CD4-positive, alpha-beta T cell treated with Interleukin-6 at 100 ng/mL for 8 hours (primary cell): ENCODE measurements at places on chromosomes 7 and 10.

DNA sequence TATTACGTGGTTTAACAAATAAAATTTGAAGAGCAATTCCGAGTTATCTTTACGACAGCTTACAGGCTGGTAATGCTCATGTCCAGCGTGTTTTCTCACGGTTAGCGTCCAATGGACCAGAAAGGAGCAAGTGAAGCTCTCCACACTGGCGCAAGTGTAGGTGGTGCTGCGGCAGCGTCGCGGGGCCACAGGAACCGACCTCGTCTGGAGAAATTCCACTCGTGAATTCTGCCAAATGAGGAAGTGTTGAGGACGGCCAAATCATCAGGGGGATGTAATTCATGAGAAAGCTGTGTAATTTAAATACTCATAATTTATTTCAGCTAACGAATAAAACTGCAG lies 350 bp upstream of the ZNF37A start:
- no peak for DNase-seq

DNA sequence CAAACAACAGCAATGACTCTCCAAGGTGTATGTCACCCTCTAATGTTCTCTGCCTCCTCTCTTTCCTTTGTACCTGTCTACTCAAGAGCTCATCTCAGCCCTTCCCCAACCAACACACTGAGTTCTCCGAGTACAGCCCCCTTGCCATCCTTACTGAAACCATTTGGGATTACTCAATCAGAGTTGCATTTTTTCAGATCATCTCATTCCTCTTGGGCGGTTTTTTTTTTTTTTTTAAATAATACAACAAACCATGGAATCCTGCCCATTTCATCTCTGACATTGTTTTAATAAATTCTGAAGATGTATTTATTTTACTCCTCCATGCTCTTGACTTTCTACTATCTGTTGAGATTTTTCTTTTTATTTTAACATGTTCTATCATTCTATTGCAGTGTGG lies 4.2 kb upstream of the CREB3L2 start:
- no peak for DNase-seq

DNA sequence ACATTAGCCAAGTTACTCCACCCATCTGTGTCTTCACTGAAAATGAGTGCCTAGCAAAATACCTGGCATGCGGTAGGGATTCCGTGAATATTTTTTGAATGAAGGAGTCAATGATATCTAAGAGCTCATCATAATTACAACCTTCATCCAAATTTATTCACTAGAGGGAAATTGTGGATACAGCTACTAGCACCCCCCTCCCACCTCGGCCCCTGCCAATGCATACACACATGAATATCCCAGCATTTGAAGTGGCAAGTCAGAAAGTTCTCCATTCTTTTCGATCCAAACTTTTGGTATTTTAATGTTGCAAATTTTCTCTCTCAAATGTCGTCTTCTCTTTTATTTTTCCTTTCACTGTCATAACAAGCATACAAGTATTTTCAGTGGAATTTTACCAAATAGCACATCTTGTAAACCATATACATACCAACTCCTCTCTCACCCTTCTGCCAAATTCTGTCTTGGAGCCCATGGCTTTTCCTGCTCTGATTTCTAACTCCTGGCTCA lies 164.3 kb downstream of the GRID1 start:
- DNase-seq, result no peak

GRCh38 chr7:158228986-158229385 lies 358.6 kb downstream of the PTPRN2 start:
- DNase-seq, result no peak

- no peak for DNase-seq
Measured at GRCh38 chr7:84633-85020, 107.7 kb upstream of the FAM20C start.

DNA sequence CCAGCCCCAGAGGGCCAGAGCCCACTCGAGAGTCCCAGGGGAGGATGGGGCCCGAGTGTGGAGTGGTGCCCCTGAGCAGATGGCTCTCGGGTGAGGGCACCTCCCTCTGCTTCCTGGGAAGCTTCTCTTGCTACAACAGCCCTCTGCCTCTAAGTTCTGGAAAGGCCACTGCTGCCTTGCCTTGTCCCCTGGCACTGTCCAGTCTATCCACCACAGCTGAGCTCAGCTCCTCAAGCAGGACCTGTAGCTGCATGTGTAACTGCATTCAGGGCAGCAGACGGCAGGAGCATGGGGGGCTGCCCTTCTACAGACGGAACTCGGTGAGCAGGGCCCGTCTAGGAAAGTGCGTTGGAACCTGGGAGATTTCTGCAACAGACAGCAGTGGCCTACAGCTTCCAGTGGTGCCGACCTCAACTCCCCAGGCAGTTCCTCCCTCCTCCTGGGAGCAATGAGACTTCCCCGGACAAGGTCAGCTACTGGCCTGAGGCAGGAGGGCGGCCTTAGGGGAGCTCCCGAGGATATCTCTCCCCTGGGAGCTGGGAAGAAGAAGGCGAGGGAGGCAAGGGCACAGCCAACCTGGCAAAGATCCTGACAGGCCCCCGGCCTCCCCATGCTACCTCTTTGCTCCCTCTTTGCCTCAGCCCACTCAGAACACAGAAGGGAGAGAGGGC lies 88.5 kb downstream of the DLG5 start:
- no peak for DNase-seq

- DNase-seq, result no peak
Measured at GRCh38 chr10:115918812-115919211, 354.2 kb downstream of the GFRA1 start.

GRCh38 chr10:121601458-121601857 lies 3.2 kb upstream of the FGFR2 start:
- no peak for DNase-seq

DNA sequence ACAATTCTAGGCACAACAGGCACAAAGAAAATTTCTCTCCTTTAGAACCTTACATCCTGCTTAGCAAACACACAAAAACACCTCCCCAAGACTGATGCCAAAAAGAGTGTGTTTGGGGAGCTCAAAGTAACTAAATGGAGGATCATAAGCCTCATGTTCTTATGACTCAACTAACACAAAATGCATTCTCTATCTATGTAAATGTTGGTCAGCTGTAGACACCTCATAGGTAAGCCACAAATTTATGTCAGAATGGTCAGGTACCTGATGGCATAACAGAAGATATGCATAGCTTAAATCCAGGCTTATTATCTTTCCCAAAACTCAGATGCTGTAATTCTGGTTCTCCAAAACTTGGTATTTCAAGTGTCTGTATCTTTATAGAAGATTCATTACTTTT lies 315.1 kb downstream of the C7orf25 start:
- DNase-seq, result no peak

DNA sequence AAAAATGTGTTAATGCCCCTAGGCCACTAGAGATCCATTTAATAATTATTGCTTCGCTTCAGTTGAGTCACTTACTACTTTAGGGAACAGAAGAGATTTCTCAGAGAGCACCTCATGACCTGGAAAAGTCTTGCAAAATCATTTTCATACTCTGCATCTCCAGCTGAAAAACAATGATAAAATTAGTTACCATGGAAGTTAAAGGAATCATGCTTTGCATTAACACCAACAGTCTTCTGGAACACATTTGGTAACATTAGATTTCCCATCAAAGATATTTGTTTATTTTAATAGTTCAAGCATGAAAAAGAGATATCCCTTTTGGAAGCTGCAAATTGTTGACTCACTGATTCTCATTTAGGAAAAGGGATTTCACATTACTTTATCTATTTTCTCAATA lies 1.8 kb upstream of the STEAP2 start:
- no peak for DNase-seq

DNA sequence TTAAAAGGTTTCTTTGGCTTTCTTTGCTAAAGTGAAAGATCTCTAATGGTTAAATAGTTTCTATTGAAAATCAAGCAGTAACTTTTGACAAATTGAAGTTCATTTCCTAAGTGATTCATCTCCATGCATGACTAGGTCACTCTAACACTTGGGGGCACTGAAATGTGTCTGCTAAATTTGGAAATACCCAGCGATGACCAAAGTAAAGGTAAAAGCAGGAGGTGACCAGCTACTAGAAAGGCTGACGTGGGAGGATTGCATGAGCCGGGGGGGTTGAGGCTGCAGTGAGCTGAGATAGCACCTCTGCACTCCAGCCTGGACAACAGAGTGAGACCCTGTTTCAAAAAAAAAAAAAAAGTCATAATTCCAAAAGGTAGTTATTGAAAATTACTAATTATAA lies 111.8 kb upstream of the GPR141 start:
- DNase-seq, result no peak

DNA sequence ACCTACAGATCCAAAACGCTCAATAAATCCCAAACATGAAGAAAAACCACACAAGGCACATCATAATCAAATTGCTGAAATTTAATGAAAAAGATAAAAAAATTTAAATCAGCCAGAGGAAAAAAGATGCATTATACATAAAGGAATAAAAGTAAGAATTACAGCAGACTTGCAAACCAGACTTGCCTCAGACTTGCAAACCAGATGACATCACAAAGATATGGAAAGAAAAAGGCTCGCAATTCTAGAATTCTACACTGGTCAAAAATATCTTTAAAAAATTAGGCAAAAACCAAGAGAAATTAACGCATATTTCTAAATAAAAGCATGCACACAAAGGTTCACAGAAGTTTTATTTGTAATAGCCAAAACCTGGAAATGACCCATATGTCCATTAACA lies 188.0 kb upstream of the NAMPT start:
- DNase-seq, result no peak

DNA sequence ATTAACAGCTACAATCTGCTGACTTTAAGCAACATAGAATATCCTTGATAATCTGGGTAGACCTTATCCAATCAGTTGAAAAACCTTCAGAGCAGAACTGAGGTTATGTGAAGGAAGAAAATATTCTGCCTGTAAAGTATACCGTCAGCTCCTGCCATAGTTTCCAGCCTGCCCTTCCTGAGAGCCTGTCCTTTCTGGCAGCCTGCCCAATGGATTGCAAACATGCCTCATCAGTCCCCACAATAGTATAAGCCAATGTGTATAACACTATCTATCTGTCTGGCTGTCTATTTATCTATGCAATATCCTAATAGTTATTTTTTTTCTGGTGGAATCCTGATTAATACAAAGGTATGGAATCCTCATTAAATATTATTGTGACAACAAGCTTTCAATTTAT lies 489.2 kb upstream of the KCND2 start:
- no peak for DNase-seq

- no peak for DNase-seq
Measured at GRCh38 chr7:123580406-123581161, 21.0 kb upstream of the ASB15 start.

- DNase-seq, result no peak
Measured at GRCh38 chr10:77236700-77237099, 400.9 kb downstream of the KCNMA1 start.

GRCh38 chr7:98872328-98872924 lies 2.6 kb upstream of the TMEM130 start:
- no peak for DNase-seq

DNA sequence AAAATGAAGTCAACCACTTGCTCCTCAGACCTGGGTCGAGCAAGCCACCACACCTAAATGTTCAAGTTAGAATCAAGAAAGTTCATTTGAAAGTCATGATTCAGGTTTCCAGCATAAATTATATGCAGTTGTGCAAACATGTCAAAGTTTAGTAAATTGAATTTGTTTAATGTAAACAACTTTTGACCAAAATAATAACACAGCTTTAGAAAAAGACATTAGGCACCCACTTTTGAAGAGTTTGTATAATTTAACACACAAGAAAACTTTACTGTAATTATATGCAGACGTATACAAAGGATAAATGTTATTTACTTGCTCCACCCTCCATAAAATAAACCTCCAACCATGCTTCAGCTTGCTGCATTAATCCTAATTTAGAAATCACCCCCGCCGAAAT lies 680.0 kb downstream of the LRMDA start:
- no peak for DNase-seq

DNA sequence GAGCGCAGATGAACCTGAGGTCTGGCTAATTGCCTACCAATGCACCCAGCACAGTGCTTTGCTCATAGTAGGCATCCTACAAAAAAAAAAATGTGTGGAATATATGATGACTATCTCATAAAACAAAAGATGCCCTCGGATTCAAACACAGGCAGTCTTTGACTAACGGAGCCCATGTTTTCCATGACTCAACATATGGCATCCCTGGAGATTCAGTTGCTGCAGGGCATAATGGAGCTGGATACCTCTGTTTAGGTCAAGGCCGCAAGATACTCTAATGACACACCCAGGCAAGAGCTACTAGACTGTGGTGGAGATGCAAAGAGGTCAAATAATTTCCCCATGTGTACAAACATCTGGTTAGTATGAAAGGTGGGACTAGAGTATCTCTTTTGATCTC lies 16.3 kb downstream of the CUBN start:
- DNase-seq, result no peak

GRCh38 chr7:121049897-121050296 lies 61.4 kb downstream of the CPED1 start:
- DNase-seq, result no peak

DNA sequence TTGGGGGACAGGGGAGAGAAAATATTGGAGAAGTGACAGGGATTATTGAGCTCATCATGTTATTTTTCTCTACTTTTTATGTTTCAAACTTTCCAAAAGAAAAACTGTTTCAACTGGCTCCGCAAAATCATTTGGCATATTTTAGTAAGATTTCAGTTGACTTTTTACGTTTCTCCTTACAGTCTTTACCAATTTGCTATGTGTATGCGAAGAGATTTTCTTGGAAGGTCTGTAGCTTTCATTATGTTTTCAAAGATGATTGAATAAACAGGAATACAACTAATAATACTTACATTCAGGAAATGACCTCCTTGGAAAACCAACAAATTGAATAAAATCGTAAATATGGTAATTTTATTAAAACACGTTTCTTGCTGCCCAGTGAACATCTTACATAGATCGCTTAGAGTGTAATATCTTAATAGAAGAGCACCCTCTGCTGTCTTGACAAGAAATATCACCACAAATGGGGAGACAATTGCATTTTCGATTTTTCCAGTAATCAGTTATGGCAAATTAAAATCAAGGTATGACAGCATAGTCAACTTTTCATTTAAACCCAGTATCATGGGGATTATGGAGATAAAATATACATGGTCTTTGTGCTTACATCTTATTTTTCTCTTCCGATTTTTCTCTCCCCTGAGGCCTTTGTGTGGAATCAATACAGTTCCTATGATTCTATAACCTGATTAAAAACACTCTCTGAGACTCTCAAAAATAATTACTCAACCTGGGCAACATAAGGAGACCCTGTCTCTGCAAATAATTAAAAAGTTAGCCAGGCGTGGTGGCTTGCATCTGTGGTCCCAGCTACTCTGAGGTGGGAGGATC lies 43.1 kb downstream of the MBL2 start:
- DNase-seq, result no peak

- no peak for DNase-seq
Measured at GRCh38 chr7:7938471-7938870, 30.1 kb upstream of the GLCCI1 start.

GRCh38 chr10:119702583-119702982 lies 23.3 kb upstream of the INPP5F start:
- DNase-seq, result no peak

DNA sequence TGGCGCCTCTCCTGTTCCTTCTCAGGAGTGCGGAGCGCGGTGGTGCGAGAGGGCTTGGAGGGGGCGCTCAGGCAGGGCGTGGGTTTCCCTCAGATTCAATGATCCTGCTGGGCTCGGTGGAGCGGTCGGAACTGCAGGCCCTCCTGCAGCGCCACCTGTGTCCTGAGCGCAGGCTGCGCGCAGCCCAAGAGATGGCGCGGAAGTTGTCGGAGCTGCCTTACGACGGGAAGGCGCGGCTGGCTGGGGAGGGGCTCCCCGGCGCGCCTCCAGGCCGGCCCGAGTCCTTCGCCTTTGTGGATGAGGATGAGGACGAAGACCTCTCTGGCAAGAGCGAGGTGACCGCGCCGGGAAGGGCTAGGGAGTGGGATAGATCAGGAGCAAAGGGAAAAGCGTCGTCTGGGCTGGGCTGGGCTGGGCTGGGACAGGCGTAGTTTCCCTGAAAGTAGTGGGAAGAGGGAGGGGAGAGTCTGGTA lies 17.0 kb downstream of the FAM131B start:
- peak; percentile 65 for DNase-seq
